ENCODE measurements at places on chromosomes 1 and 21.

GRCh38 chr1:101235696-101236515 is 913 bp upstream of the S1PR1 start:
- peak; percentile 55 for DNase-seq

DNA sequence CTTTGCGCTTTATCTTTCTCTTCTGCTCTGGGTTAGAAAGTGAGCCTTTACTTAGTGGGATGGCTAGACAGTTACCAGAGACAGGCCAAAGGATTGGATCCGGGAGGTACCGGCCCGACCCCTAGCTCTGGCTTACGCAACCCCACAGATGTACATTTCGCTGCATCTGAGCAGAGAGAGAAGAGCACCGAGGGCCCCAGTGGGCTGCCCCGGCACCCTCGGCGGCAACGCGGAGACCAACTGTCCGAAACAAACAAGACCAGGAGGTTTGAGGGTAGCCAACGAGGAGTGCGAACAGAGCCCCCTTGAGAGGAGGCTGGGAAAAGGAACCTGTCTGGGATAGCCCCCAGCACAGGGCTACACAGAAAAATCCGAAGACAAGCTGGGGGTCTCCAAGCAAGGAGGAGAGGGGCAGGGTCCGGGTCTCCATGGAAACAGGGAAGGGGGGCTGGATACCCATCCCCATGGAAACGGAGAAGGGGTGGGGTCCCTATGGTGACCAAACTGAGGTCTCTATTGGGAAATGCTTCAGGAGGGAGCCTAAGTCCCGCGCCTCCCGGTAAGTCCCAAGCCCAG is 373 bp downstream of the MTF1 start:
- DNase-seq: no peak

DNA sequence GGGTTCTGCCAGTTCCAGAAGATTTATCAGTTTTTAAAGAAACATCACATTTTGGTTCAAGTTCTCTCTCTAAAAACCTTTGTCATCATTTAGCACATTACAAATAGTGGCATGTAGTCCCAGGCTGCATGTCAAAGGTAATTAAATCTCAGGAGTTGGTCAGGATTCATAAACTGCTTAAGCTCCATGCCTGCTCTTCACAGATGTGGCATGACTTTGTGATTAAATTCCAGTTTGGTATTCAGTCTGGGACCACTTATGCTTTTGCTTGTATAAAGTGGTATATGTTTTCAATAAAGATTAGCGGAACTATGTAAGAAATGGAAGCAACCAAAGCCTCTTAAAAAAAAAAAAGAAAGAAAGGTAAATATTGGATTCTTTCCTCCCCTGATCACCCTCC is 408.0 kb downstream of the DISC1 start:
- no peak for DNase-seq

- DNase-seq: no peak
Observed at GRCh38 chr1:176820391-176821031, 344.0 kb downstream of the ASTN1 start.

GRCh38 chr1:9292361-9293240 is at the start of gene SPSB1:
Gene SPSB1, plus strand, starts transcription at chr1:9292894. Its CDS starts 62,998 bp downstream, at chr1:9355892.
- DNase-seq: peak; percentile 81

- no peak for DNase-seq
Observed at GRCh38 chr21:31557421-31558188, 101.9 kb upstream of the SOD1 start.

- DNase-seq: no peak
Observed at GRCh38 chr21:16863908-16864307, 648.9 kb upstream of the CXADR start.

GRCh38 chr1:60890664-60891063 is 191.7 kb upstream of the NFIA start:
- no peak for DNase-seq

DNA sequence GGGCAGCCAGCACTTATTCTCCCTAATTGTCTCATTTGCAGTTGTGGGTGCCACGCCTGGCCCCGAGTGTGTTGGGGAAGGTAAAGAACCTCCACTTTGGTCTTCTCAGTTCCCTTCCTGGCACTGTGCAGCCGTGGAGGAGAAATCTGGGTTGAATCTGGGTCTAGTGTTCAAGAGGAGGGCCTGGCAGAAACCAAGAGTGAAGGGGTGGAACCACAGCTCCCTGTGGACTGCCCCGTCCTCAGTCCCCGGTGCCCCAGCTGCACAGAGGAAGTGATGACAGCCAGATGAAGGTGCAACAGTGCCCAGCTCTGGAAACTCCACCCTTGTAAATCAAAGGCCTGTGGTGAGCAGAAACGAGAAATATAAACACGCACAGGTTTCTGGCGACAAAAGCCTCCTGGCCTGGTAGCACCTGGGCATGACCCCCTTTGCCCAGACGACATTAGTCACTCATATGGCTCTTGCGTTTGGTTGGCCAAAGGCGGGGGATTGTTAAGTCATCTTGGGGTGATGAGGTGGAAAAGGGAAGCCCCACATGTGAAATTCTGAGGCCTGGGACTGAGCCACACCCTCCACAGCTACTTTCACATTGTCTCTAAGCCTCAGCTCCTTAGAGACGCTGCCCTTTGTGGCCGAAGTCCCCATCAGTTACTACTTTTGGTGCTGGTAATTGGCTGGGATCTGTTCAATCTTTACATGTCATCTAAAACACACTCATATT is 4.2 kb upstream of the ECE1 start:
- DNase-seq: no peak

- DNase-seq: no peak
Observed at GRCh38 chr1:54376430-54377039, 29.7 kb downstream of the SSBP3 start.

- DNase-seq: no peak
Observed at GRCh38 chr1:181061487-181061886, 27.0 kb upstream of the IER5 start.

GRCh38 chr1:172322219-172323061 is 98.0 kb upstream of the C1orf105 start:
- peak; percentile 84 for DNase-seq

DNA sequence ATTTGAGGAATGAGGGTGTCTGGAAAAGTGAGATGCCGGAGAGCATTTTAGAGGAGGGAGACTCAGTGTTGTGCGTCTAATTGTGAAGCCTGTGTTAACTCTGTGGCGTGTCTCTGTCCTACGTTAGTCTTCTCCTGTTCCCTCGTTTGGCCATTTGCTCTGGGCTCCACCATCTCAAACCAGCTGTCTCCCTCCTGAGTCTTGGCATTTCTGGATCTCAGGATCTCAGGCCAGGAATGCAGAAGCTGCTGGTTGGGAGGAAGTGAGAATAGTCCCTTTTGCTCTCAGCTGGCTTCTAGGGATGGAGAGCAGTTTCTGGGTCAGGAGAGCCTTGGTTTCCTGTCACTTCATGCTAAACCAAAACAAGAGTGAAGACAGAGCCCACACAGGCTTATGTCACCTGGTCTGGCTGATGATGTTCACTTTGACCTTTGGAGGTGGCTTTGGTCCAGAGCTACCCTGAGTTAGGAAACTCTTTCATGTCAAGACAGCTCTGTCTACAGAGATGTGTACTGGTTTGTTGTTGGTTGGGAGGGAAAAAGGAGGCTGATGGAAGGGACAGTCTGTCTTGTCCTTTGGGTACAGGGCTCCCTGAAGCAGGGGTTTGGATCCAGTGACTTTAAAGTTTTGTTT is 859 bp downstream of the NFASC start:
- DNase-seq: no peak

DNA sequence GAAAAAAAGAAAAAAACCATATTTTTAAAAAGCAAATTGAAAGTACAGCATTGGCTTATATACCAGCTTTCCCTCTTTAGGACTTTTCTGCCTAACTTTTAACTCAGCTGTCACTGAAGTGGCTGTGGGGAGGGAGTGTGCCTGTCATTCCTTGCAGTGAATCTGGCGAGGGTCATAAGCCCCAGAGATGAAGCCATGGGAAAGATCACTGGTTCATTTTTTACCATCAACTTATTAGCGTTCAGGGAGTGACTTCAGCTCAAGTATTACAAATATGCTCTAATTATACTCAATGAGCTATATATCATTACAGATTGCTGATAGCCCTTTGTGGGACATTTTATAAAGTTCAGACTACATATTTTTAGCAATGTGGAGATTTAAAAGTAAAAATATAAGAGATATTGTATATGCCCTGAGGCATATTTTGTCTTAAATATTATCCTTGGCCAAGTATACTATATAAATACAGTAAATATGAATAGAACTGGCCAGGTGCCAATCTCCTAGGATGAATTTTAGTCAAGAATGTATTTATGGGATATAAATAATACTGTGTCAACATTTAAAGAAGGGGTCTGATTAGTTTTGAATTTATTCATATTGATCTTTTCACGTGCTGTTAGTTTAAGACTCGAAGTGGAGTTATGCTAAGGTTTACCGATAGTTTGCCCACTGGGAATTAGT is 4.4 kb downstream of the TGFB2 start:
- DNase-seq: peak; percentile 30

DNA sequence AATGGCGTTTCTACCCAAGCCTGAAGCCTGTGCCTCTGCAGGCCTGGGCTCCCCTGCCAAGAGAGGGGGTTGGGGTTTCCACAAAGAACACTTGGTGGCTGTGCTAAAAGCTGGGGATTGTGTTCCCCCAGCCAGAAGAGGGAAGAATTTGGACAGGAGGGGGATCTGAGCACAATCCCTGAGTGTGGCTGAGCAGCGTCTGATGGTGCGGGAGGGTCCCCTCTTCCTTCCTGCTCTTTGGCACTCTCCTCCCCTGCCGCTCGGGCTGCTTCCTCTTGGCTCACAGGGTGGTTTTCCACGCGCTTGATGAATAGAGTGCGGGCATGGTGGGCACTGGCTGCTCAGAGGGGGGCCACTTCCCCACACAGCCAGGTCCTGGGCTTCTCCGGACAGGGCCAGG is 3.7 kb downstream of the GPR37L1 start:
- no peak for DNase-seq

GRCh38 chr1:84069236-84069845 is 70.4 kb upstream of the TTLL7 start:
- no peak for DNase-seq

DNA sequence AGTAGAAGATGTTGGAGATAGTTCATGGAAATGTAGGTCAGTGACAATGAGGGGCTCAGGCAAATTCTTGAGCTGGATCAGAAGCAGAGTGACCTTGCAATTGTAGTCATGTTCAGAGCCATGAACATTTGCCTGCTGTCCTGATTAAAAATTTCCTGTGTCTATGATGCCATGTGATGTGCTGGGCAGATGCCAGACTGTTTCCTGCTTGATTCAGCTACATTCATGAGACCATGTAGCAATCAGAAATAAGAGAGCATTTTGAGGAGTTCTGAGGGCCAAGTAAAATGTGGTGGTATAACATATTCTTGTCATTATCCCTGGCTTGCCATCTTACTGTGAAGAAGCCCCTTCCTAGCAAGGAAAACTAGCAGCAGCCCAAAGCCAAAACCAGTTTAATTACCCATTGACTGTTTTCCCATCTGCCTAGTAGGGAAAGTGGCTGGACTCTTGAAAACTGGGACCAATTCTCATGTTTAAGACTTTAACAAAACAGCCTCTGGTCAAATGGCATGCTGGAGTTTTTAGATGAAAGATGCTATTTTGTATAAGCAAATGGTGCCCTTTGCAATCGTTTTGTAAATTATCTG is 118.3 kb downstream of the NOS1AP start:
- DNase-seq: no peak

GRCh38 chr1:68372487-68372886 is 77.3 kb downstream of the RPE65 start:
- DNase-seq: no peak

- no peak for DNase-seq
Observed at GRCh38 chr1:172135076-172135672, 285.3 kb upstream of the C1orf105 start.

- DNase-seq: no peak
Observed at GRCh38 chr1:158008630-158009029, 15.2 kb downstream of the KIRREL1 start.

GRCh38 chr1:210586771-210587170 is 258.1 kb downstream of the HHAT start:
- no peak for DNase-seq

- DNase-seq: peak; percentile 79
Observed at GRCh38 chr1:31548907-31549808, 27.2 kb upstream of the TINAGL1 start.

- DNase-seq: no peak
Observed at GRCh38 chr1:229139331-229140118, 131.4 kb upstream of the RAB4A start.

- DNase-seq: no peak
Observed at GRCh38 chr1:54291276-54292001, 91.5 kb downstream of the MRPL37 start.

GRCh38 chr1:19229828-19230325 is 19.8 kb upstream of the UBR4 start:
- no peak for DNase-seq

GRCh38 chr1:178456472-178456871 is 40.3 kb downstream of the CLEC20A start:
- no peak for DNase-seq

- DNase-seq: no peak
Observed at GRCh38 chr1:54475357-54475881, 69.2 kb upstream of the SSBP3 start.

DNA sequence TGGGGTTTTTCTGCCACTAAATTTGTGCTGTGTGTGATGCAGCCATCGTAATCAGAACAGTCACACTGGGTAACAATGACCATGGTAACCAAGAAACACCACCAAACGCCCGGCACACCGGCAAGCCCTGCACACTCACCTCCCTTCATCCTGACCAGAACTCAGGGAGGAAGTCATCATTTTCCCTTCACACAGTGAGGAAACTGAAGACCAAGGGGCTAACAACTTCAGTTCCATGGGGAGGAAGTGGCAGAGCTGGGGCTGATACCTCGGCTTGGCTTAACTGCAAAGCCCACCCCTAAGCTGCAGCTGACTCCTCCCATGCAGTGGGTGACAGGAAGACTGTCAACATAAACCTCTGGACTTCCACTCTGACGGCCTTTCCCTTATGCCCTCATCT is 69.3 kb upstream of the BCAR3 start:
- no peak for DNase-seq

DNA sequence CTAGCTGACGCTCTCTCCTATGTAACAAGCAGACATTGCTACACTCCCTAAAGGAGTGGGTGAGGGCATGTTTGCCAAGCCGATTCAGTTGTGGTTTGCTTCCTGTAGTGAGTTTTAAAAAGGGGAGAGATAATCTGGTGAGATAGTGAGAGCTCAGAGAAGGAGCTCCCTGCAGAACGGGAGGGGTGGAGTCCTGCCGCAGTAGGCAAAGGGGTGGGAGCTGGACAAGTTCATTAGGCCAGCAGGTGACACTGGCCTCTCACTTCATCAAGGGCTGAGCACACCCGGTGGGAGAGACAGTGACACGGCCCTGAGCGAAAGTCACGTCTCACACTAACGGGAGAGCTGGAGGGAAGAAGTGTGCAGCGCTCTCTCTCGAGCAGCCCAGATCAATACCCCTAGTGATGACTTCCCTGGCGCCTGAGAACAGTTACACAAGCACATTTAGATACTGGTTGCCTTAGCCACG is 144.0 kb upstream of the CD34 start:
- DNase-seq: no peak

DNA sequence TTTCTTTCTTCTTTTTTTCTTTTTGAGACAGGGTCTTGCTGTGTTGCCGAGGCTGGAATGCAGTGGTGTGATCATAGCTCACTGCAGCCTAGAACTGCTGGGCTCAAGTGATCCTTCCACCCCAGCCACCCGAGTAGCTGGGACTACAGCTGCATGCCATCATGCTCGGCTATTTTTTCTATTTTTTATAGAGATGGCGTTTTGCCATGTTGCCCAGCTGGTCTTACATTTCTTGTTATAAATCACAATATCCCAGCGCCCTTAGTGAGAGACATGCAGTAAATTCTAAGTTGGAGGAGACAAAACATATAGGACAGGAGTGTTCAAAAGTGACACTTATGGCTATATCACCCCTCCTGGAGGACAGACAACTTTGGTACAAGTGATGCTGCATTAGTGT is 31.3 kb upstream of the ACTN2 start:
- DNase-seq: no peak

All from kidney glomerular epithelial cell (primary cell).